Panc1 (cell line): ENCODE measurements at places on chromosomes 1 and 21.

GRCh38 chr1:217140041-217140901 lies 417.0 kb upstream of the ESRRG start:
- DNase-seq, result no peak

- no peak for DNase-seq
These were observed 10.4 kb downstream of the TRABD2B start for GRCh38 chr1:47986761-47987200.

- no peak for DNase-seq
These were observed 497.6 kb downstream of the PLPP3 start for GRCh38 chr1:56081736-56082135.

GRCh38 chr1:150405660-150406059 lies 41.7 kb downstream of the RPRD2 start:
- no peak for DNase-seq

DNA sequence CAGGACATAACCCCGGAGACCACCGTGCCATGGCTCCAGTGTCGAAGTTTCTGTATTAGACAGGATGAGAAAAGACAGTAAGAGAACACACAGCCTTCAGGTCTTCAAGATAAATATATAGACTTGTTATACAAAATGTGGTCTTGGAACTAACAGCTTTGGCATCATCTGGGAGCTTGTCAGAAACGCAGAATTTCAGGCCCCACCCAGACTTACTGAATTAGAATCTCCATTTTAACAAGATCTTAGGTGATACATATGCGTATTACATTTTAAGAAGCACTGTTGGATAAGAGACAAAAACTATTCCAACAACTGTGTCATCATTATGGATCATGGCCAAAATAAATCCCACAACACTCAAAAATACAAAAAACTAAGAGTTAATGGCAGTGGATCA lies 239.3 kb downstream of the ASTN1 start:
- no peak for DNase-seq

- no peak for DNase-seq
These were observed 6.6 kb downstream of the ANGPTL1 start for GRCh38 chr1:178864326-178864725.

GRCh38 chr1:13820456-13820855 lies 120.5 kb downstream of the PRDM2 start:
- no peak for DNase-seq

- no peak for DNase-seq
These were observed 69.2 kb downstream of the PRDM2 start for GRCh38 chr1:13769212-13769611.

DNA sequence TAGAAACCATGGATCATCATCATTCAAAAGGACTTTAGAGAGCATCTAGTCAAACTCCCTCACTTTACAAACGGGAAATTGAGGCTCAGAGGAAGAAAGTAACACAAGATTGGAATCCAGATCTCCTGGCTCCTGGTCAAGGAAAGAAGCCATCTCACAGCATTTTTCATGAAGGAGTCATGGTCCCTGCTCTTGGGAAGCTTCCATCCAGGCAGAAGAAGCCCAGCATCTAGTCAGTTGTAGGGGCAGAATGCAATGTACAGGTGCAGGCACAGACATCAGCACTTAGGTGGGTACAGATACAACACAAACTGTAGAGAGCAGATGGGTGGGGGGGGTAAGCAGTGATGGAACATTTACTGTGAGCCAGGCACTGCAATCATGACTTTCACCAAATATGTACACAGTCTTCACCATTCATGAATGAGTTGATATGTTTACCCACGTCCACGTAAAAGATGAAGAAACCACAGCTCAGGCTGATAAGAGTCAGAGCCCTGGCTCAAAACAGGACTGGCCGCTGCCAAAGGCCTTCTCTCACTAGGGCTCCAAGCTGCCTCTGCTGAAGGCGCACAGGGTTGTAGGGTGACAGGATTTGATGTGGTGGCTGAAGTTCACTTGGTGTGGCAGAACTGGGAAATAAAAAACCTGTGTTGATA lies 44.0 kb downstream of the OPTC start:
- no peak for DNase-seq

DNA sequence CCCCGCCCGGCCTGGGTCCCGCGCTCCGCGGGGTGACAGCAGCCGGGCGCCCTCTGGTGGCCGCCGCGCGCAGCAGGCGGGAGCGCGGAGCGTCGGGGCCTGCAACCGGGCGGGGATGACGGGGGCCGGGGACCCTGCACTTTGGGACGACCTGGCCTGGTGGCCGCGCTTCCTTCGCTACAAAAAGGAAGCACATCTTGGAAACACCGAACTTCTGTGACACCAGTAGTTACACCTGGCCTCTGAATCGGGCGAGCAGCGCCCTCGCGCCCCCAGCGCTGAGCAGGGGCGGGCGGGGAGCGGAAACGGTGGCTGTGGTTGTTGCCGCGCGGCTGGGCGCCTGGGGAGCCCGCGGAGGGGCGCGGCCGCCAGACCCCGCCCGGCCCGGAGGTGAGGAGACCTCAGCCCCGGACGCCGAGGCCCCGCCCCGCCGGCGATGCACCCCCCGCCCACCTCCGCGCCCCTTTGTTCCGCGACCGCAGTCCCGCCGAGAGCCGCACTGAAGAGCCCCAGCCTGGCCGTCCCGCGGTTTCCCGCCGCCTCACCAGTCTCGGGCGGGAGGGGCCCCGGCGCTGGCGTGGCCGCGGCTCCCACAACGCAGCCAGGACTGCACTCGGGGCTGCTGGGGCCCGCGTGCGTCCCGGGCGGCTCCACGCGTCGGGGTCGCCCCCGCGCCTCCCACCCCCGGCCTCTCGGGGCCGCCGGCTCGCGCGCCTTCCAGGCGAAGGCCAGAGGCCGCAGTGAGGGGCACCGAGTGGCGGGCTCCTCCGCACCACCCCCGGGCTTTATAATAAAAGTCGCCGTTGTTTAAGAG lies 59.3 kb downstream of the H3-3A start:
- no peak for DNase-seq

GRCh38 chr21:43631411-43632107 lies 27.7 kb downstream of the HSF2BP start:
- no peak for DNase-seq

DNA sequence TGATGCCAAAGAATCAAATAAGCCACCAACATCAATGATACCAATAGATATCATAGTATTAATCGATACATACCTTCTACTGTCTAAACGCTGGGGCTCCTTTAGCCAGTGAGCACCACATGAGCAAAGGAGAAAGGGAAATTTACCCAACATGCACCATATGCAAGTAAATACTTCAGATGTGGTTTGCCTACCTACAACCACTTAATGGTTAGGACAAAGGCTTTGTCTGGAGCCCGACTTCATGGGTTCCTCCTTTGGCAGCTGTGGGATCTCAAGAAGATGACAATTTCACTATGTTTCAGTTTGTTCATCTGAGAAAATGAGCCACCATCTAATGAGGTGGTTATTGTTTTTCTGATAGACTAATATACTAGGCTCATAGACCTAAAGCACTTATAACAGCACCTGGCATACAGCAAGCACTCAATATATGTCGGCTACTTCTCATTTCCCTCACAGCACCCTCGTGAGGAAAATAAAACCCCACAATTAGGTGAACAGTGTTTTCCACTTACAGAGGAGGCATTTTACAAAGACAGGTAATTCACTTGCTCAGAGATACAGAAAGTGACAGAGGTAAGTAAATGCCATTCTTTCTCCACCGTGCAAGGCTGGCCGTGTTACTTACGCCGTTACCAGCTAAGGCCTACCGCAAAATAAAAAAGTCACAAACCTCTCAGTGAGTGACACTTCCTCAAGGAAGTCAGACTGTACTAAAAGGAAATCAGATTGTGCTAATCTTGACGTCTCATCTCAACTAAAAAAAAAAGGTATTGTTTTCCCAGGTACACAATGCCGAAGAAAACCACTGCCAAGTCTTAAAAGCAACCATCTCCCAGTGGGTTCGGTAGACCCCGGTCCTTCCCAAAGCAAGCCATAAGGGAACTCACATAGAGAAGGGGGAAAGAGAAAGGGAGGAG lies 1.6 kb downstream of the TTC13 start:
- DNase-seq, result no peak

DNA sequence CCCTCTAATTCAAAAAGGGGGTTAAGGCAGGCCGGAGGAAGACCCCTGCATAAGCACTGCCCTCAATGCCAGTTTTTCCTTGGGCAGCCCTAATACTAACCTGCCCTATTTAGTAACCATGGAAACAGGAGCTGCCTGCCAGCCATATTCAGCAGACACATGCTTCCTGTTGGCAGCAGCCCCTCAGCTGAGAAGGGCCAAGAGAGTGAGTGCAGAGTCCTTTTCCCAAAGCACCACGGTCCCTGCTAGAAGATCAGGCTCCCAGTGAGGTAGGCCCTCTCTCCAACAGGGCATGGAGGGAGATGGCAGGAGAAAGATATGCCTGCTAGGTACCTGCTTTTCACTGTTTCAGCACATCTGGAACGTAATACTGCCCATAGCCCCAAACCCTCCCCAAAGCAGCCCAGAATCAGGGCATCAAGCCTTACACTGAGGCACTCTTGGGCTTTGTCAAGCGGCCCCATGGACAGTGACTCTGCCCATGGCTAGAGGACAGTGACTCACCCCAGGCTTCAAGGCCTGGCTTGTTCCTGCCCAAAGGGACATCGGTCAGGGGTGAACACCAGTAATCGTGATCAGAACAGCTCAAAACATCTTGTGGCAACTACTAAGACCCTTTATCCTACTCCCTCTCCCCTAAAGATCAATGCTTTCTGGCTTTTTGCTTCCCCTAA lies 64.5 kb downstream of the BCAR3 start:
- DNase-seq, result no peak

DNA sequence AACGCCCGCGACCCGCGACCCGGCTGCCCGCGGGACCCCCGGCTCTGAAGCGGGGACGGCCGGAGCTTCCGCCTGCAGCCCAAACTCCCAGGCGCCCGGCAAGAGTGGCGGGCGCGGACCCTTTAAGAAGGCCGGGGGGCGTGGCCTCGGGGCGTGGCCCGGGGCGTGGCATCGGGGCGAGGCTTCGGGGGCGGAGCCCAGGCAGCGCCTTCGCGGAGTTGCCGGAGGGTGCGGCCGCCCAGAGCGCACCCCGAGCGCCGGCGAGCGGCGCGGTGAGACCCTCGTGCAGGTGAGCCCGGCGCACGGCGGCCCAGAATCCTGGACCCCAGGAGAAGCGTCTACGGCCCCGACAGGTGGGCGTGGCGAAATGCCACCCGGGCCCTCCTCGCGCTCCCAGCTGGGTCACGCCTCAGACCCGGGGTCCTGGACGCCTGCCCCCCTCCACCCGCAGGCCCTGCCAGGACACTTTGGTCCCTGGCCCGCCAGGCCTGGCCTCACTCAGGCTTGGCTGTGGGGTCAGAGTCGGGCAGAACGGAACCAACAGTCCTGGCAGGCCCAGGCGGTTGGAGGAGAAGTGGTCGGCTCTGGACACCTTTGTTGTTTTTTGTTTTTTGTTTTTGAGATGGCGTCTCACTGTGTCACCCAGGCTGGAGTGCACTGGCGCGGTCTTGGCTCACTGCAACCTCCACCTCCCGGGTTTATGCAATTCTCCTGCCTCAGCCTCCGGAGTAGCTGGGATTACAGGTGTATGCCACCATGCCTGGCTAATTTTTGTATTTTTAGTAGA lies 14.4 kb downstream of the RNF223 start:
- DNase-seq, result no peak

DNA sequence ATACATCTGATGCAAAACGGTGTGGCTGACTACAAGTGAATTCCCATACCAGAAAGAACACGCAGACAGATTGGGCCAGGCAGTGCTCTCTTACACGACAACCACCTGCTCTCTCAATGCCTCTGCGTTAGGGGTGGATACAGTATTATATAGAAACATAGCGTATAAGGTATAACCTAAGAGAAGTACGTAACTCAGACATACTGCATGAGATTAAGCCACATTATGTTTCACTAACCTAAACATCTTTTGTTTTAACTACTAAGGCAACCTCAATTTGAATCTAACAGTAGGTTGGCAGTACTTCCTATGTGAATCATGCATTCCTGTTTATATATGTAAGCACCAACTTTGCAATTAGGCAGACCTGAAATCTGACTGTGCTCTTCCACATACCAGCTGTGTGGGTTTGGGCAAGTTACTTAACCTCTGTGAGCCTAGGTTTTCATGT lies 58.1 kb upstream of the COA6 start:
- peak; percentile 61 for DNase-seq

DNA sequence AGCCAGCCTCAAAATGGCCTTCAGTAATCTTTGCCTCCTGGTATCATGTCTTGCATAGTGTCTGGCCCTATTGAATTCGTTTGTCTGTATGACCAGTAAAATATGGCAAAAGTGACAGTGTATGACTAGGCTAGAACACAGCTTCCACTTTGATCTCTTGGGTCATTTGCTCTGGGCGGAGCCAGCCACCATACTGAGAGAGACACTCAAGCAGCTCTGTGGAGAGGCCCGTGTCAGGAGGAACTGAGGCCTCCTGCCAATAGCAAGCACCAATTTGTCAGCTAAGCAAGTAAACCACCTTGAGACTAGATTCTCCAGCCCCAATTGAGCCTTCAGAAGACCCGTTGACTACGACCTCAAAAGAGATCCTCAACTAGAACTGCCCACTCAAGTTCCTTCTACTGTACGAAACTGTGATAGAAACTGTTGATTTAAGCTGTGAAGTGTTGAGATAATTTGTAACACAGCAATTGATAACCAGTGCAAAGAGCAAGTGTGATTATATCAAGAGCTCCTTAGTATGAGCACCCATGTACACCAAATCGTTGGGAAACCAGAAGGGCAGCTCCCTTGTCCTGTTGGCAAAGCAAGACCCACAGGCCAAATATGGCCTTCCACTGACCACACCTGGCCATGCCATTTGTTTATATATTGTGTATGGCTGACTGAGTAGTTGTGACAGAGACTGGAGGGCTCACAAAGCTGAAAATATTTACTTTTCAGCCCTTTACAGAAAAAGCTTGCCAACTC lies 52.7 kb upstream of the SERBP1 start:
- no peak for DNase-seq

- DNase-seq, result no peak
These were observed 82.3 kb downstream of the NOTCH2 start for GRCh38 chr1:119987112-119987511.

- DNase-seq, result no peak
These were observed 35.9 kb upstream of the MPZL1 start for GRCh38 chr1:167685844-167686243.

DNA sequence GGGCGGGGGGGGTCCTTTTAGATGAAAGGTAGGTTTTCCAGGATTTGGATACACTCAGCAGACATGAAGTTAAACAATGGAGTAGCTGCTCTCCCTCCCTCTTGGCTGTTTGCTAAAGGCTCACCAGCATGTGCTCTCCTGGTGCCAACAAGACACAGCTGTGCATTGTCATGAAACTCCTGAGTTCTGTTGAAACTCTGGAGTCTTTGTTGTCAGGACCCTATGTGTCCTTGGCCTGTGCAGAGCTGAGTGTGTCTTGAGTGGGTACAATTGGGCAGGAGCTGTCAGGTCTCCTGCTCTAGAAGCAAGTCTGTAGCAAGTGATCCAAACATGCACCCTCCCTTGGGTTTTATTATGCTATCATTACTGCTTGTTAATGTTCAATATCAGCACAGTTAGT lies 12.7 kb downstream of the TBX19 start:
- DNase-seq, result no peak

DNA sequence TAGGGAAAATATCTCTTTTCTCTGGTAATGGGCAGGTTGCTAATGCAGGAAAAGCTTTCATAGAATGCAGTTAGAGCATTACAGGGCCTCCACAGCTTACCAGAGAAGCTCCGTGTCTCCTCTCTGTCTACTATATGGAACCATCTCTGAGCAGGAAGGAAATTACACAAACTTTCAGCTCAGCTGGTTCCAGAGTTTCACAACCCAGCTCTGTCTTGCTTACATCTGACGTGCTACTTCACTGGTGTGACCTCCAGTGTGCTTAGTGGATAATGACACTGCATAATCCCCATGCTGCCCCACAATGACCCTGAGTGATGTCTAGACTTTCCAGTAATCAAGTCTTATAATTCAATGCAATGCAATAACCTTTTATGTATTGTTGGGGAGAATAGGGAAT lies 4.3 kb upstream of the FGGY start:
- no peak for DNase-seq
